Stimulated activated CD4-positive, alpha-beta T cell treated with anti-CD3 and anti-CD28 coated beads, TNF-alpha, amount 100 ng/mL, for 1 hour (primary cell): ENCODE measurements at places on chromosomes 2 and 18.

GRCh38 chr2:75632091-75632701 lies 14.4 kb upstream of the MRPL19 start:
- no peak for DNase-seq

DNA sequence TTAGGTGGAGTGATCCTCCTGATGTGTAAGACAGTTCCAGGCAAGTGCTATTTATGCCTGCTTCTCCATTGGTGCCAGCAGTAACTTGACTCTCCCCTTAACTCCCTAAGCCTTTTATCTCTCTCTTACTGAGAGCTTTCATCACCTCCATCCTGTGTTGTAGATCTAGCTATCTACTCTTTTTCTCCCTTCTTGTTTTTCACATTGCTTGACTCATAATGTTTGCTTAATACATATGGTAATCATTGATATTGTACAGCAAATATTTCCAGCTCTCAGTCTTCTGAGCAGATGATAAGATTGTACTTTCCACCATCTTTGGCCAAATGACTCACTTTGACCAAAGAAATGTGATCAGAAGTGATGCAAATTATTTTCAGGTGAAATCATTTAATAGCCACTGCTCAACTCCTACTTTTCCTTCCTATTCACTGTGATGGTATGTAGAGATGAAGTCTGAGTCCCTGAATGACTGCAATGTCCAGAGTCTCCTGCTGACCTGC lies 165.0 kb downstream of the PLCL1 start:
- DNase-seq, result no peak

- DNase-seq, result no peak
Observed at GRCh38 chr2:20487392-20488174, 40.7 kb downstream of the RHOB start.

- DNase-seq, result no peak
Observed at GRCh38 chr18:54109131-54109683, 115.3 kb downstream of the MBD2 start.

DNA sequence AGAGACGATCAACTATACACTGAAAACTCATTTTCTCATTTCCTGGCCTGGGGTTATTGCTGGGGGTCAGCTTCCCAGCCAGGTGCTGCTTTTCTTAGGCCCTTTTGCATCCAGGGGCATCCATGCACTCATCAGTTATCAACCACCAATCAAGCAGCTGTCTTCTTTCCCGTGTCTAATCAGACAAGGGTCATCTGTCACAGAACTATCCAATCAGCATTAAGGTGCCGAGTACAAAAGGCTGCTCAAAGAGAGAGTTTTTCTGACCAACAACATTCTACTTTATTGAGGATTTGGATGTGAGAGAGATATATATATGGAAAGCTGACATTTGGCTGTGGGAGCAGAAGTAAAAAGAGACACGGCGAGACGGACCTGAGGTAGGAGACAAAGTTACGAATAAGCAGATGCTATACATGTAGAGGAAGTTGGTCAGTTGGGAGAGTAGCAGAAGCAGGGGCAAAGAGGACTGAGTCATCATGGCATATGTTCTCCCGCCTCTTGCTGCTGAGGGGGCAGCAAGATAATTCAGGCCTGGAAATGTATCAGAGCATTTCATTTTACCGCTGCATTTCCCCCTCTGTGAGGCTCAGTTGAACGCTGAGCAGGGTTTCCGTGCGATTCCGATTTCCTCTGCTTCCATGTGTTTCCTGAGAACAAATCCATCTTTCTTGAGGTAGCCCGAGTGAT lies 129.3 kb downstream of the NUP35 start:
- DNase-seq, result no peak
